K562 (cell line): ENCODE measurements at places on chromosomes 12 and 14. TPM values are rescaled to one million over a fixed set of nuclear protein-coding genes. Genes with fewer than 3 reads are reported as not detected.

Gene NTS
- total RNA-seq: not detected in 2 replicates

Gene TSPAN9
- total RNA-seq: 0.60 and 0.94 TPM in 2 replicates

Gene LPAR5
- 9.2 and 11.7 TPM in 2 replicates for total RNA-seq

Gene SMOC1
- 0.04 TPM in 1 of 2 replicates, not detected in the other for total RNA-seq

DNA sequence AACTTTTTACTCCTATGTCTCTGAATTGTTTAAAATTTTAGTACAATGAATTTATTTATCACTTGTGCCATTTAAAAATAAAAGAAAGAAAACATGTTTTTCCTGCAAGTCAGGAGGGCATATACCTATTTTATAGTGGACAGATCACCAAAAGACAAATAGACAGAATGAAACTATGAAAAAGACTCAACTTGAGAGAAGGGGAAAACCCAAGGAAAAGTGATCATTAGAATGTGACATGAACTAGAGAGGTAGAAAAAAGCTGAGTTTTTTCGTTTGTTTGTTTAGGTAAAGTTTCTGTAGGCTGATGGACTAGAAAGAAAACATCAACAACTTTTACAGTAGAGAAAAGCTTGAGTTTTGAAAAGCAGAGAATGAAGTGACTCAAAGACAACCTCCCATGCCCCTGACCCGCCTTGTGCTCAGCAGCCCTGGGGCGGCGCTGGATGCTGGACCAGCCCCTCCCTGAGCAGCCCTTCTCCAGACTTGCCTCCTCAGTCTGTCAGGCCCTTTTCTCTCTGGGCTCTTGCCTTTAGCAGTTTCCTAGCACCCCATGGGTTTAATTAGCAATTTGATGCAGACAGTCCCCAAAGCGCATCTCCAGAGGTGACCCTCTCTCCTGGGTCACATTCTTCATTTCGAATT lies 95.1 kb upstream of the ARID2 start:
- DNase-seq: no peak

- no peak for DNase-seq
These were observed 132.8 kb downstream of the DIO2 start for GRCh38 chr14:80078501-80078900.

- DNase-seq: no peak
These were observed 7.6 kb downstream of the PNP start for GRCh38 chr14:20476776-20477175.
